Endothelial cell of umbilical vein (primary cell): ENCODE measurements at places on chromosomes 2 and 18. TPM values are rescaled to one million over a fixed set of nuclear protein-coding genes. Genes with fewer than 3 reads are reported as not detected.

ARHGEF4 gene
- not detected in 2 replicates for total RNA-seq

REG3G gene
- not detected in 2 replicates for total RNA-seq

NEU4 gene
- not detected in 2 replicates for total RNA-seq

KLHL30 gene
- not detected in 2 replicates for total RNA-seq

PDCL3 gene
- total RNA-seq = 32.3 and 32.8 TPM in 2 replicates

KLHL14 gene
- total RNA-seq = not detected in 2 replicates

FEZ2 gene
- 72.4 and 73.5 TPM in 2 replicates for total RNA-seq

HOXD8 gene
- total RNA-seq = 14.9 and 15.6 TPM in 2 replicates

MALL gene
- 104 and 114 TPM in 2 replicates for total RNA-seq

CELF4 gene
- not detected in 2 replicates for total RNA-seq

TXNL1 gene
- total RNA-seq = 70.6 and 81.2 TPM in 2 replicates

MAB21L4 gene
- not detected in 2 replicates for total RNA-seq

OTOS gene
- total RNA-seq = not detected in 2 replicates

DSG1 gene
- total RNA-seq = not detected in 2 replicates

BIRC6 gene
- total RNA-seq = 75.7 and 83.1 TPM in 2 replicates

CRACDL gene
- total RNA-seq = 3.8 and 6.3 TPM in 2 replicates

NFATC1 gene
- 26.8 and 30.0 TPM in 2 replicates for total RNA-seq

VIT gene
- total RNA-seq = 0.48 and 0.88 TPM in 2 replicates

ABCB11 gene
- total RNA-seq = 0.44 and 0.58 TPM in 2 replicates

SRD5A2 gene
- not detected in 2 replicates for total RNA-seq
